ENCODE measurements at places on chromosomes 7 and 10.

DNA sequence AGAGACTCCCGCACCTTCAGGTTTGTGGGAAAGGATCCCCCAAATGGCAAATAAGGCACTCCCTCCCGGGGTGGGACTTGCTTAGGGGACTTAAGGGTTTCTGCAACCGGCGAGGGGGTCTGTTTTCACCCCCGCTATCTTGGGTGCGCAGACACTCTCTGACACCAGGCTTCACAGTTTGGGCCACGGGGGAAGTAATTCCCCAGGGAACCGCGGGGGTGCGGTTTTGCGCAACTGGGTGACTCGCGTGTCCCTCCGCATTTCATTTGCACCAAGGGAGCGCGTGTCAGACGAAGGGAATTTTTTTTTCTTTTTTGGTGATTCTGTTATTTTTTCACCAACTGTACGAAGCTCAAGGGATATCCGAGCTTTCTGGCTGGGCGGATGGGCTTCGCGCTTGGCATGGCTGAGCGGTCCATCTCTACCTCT lies 1.7 kb downstream of the GRM8 start:
- no peak for DNase-seq

GRCh38 chr7:118054529-118054928 lies 129.4 kb upstream of the LSM8 start:
- no peak for DNase-seq

DNA sequence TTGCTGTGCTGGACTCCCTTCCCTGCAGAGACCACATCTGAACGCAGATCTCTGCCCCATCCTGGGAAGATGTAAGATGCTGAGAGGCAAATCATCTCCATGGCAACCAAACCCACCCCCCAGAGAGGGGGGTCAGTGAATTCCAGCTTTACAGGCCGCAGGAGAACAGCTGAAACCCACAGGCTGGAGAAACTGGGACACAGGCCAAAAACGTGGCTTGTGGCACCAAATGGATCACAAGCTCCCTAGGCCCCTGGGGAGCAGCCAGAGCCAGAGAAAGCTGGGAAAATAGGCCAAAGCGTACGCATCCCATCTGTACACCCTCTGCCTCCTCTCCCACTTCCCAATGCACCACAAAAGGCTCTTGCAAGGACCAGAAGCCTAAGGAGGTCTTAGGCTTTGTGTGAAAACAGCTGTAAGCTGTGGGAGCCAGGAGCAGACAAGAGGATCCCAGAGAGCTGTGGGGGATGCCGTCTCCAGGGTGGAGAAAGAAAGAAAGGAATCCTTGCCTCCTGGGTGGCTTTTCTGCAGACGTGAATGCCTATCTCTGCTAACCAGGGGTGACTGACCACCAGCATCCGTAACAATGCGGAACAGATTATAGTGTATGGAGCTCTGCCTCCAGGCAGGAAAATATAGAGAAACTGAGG lies 59.5 kb downstream of the TMEM130 start:
- DNase-seq: no peak

GRCh38 chr7:96547371-96547811 lies 162.3 kb downstream of the SEM1 start:
- no peak for DNase-seq

DNA sequence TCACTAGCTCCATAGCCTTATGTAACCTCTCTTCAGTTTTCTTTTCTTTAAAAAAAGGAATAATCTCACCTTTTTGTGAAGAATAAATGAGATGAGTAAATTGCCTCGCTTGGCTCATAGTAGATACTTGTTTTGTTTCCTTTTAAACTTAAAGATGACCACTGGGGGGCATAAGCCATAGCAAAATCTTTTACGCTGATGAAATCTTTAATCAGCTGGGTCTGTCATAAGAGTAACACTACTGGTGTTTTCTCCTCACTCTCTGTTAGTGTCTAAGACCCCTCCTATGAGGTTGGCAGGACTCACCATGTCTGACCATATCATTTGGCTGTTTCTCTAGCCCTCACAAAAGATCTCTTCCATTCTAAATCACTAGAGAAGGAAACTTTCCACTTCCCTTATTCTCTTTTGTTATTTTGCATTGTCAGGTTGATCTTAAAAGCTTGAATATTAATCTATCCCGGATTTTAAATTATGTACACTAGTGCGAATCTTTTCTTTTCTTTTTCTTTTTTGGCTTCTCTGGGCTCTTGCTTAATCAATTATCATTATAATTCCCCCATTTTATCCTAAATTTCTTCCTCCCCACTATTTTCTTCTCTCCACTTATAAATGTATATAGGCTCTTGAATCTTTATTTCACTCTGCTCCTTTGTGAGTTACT lies 12.5 kb downstream of the STAG3 start:
- no peak for DNase-seq

- no peak for DNase-seq
These were observed 24.4 kb upstream of the PITRM1 start for GRCh38 chr10:3196958-3197347.

GRCh38 chr7:22665923-22666322 lies 61.1 kb upstream of the IL6 start:
- DNase-seq: no peak

GRCh38 chr7:55440040-55440690 lies 75.0 kb downstream of the LANCL2 start:
- DNase-seq: no peak

DNA sequence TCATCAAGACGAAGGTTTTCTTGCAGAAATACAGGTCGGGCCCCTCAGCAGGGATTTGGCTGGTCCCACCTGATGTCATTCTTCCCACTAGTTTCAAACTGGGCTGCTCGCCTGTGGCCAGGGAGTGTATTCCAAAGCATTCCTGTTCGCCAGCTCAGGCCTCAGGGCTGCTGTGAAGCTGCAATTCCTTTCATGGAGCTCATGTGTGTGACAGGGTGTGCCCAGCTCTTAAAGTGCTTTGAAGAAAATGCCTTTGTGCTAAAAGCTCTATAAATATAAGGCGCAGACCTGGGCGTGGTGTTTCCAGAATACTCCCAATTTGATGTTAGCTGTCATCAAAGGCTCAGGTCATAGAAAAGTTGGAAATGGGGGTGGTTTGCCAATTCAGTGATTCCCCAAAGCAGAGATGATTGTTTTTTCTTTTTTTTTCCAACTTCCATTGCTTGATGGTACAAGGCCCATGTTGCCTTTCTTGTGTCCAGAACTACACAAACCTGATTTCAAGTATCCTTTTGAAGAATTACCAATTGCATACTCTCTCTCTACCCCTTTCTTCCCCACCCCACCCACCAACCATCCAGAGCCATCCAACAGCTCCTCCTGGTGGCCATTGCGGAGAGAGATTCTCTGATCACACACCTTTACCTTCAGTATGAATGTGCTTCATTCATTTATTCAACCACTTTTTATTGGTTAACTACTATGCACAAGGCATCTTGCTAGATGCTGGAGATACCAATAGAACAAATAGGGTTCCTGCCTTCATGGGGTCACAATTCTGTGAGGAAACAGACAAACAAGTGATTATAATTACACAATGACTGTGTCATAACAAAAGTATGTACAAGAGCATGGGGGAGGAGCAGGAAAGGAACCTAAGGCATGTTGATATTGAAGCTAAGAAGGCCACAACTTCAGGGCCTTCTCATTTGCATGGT lies 297.3 kb upstream of the LYZL1 start:
- DNase-seq: peak; percentile 6

GRCh38 chr10:133154996-133155778 lies 4.8 kb upstream of the KNDC1 start:
- DNase-seq: no peak

GRCh38 chr7:42392826-42393225 lies 155.8 kb upstream of the GLI3 start:
- no peak for DNase-seq

DNA sequence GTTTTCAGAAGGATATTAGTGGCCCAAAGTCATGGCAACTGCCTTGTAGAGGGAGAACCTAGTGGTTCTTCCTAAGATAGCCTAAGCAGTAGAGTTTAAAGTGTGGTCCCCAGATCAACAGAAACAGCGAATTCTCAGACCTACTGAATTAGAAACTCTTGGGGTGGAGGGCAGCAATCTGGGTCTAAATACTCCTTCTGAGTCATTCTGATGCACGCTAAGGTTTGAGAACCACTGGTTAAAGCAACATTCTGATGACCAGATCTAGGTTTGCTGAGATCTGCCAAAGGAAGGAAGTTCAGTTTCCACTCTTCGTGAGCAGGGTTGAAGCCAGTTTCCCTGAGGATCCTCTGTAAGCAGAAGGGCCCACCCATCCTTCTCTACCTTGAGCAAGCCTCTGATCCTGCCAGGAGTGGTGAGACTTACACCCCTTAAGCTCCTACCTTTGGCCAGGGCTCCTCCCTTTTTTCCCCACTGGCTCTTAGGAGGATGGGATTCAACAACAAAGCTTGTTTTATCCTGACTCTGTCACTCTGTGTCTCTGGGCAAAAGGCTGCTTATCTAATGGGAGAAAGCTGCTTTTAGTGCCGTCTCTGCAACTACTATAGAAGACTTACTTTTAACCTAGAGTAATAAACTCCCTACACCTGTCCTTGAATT lies 26.8 kb upstream of the TRUB1 start:
- no peak for DNase-seq

- no peak for DNase-seq
These were observed 63.7 kb downstream of the COL13A1 start for GRCh38 chr10:69865450-69865849.

DNA sequence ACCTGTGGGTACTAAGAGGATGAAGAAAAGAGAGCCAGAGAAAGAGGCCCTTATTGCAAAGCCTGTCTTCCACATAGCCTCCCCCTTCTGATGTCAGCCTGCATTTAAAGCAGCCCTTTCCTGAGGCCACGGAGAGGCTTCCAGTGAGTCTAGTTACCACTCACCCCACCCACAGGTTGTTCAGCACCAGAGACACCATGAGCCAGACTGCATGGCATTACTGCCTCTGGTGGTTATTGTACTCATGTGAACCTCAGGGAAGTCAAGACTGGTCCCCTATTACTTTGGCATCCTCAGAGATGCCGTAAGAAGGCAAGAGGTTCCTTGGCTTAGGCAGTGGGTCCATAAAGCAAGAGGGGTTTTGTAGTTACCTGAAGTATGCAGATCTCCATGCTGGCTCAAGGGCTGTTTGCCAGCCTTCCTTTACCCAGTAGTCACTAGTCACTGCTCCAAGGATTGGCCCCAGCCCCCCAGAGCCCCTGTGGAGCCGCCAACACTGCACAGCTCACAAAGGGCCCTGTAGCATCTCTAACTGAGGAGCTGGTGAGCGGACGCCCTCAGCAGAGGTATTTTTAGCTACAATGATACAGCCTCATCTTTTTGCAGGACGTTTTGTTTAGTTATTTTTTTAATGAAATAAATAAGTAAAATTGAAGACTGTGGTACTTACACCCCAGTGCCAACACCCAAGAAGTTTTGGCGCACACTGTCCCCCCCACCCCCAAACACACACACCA lies 20.7 kb downstream of the LRRC4 start:
- no peak for DNase-seq

DNA sequence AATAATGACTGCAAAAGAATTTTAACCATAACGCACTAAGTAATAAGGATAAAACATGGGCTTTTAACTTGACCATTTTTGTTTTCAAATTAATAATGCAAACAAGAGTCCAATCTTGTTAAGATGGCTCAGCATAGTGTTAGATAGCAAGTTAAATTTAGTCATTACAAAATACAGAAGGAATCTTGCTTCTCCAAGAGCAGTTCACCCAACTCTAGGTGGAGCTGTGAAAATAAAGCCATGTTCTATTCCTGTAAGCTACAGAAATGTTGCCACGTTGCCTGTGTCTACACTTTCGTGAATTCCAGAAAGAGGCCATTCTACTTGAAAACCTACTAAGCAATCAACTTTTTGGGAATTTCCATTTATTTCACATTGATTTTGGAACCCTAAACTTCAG lies 191.9 kb downstream of the SFMBT2 start:
- no peak for DNase-seq

DNA sequence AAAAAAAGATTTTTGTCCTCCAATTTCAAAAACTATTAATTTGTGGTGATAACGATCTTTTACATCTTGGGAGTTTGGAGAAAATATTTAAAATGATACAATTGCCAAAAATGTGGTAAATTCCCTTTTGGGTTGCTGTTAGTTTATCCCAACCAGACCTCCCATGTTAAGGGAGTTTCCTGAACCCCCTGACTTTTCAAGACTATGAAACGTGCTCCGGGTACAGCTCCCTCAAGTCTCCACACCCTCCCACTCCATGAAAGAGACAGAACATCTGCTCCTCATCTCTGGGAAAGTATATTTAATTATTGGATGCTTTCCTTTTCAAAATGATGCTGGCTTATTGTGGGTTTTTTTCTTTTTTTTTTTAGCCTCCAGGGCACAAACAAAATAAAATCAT lies 534.6 kb upstream of the NRP1 start:
- DNase-seq: no peak

GRCh38 chr7:19107356-19108146 lies 9.9 kb downstream of the TWIST1 start:
- no peak for DNase-seq

DNA sequence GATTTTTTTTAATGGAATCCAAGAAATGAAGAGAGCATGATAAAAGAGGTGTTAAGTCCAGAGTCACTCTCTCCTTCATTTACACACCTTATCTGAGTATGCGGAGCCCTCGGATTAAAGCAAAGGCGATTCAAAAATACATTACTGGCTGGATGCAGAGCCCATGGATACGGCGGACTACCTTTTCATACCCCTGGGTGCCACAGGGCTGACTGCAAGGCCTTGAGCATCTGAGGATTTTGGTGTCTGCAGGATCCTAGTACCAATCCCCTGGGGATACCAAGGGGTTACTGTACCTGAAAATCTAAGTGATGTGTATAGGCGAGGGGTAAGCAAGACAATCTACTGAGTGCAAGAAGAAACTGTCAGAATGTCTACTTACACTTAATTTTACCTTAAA lies 20.5 kb downstream of the PIP4K2A start:
- DNase-seq: no peak

- DNase-seq: no peak
These were observed 71.8 kb downstream of the ARHGAP21 start for GRCh38 chr10:24651923-24652322.

GRCh38 chr7:114519240-114519639 lies 104.6 kb downstream of the FOXP2 start:
- DNase-seq: no peak

- no peak for DNase-seq
These were observed 29.5 kb downstream of the ZNF775 start for GRCh38 chr7:150408393-150409299.

DNA sequence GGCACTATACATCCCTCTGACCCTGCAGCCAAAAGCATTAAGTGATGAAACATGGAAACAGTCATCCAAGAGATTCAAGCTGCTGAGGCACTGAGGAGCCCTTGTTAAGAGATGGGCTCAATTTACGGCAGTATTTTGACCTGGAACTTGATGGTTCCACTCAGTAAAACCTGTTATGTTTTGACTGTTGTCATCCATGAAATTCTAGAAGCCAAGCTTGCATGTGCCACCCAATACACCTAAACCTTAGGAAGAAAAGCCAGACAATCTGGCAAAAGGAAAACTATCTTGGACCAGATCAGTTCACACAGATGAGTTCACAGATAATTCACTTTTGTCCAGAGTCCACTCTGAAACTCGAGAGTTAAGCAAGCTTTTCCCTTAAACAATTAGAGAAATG lies 53.2 kb downstream of the ICA1 start:
- no peak for DNase-seq

DNA sequence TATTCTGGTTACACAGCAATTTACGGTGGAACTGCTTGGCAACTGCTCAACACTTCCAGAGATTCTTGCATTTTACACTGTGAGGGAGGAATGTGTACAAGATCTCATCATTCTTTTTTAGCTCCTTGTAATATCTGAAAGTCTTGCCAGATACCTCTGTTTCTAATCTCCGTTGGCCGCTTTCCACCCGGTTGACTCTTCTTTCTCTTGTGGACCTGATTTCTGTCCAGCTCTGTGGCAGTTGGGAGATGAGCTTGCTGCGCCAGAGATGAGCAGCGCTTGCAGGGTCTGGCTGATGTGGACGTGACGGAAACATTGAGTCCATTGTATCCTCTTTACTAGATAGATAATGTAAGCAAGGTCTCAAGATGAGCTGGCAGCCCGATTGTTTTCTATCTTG lies 27.6 kb downstream of the SPAG6 start:
- no peak for DNase-seq

All from HFF-Myc (cell line).